CD4-positive, CD25-positive, alpha-beta regulatory T cell (primary cell): ENCODE measurements at places on chromosomes 1 and 21.

DNA sequence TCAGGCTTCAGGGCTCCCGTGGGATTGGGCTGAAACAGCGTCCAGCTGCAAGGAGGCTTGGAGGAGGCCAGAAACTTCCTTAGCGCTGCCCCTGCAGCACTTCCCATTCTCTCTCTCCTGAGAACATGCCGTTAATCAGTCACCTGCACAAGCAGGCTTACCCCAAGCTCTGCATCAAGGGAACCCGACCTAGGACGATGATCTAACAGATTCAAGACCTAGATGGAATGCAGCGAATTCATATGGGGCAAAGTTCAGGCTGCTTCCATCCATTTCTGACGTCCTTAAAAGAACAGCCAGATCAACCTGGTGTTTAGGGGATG lies 114.1 kb downstream of the ERG start:
- no peak for DNase-seq

- no peak for DNase-seq
Measured at GRCh38 chr21:19368944-19369343, 965.4 kb upstream of the TMPRSS15 start.

DNA sequence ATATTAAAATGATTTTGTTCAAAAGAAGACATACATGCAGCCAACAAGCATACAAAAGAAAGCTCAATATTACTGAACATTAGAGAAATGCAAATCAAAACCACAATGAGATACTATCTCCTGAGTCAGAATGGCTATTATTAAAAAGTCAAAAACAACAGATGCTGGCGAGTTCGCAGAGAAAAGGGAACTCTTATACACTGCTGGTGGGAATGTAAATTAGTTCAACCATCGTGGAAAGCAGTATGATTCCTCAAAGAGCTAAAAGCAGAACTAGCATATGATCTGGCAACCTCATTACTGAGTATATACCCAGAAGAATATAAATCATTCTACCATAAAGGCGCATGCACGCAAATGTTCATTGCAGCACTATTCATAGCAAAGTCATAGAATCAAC lies 126.0 kb upstream of the HMCN1 start:
- DNase-seq = no peak

DNA sequence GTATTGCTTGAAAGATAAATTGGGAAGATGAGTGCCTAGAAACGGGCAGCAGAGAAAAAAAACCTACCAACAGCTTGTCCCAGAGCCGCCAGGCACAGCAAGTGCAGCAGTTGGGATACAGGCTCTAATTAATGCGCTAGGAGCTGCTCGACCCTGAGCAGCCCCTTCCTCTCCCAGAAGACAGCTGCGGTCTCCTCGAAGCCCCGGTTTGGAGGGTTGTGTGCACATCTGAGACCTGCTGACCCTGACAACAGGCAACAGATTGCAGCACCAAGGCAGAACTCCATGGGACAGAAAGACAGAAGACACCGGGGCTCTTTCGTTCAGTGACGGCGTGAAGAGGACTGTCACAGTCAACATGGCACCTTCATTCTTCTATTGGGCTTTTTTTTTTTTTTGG lies 101.4 kb downstream of the TSEN15 start:
- no peak for DNase-seq

- DNase-seq = no peak
Measured at GRCh38 chr21:45864436-45864835, 117.1 kb upstream of the COL6A1 start.

DNA sequence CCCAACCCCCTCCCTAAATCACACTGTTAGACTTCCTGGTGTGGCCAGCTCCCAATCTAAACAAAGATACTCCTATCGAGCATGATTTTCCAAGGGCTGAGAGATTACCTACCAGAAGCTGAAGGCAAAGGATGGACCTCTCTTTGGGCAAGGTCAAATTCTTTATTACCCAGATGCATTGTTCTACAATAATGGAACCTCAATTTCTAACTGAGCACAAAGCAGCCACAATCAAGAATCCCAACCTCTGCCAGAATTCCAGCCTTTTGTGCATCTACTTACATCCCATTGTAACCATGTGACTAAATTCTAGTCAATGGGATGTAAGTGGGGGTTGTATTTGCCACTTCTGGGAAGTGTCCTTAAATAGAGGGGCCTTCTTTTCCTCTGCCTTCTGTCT lies 24.9 kb upstream of the VPS26C start:
- no peak for DNase-seq

- DNase-seq = no peak
Measured at GRCh38 chr1:226863446-226863845, 7.0 kb upstream of the PSEN2 start.

DNA sequence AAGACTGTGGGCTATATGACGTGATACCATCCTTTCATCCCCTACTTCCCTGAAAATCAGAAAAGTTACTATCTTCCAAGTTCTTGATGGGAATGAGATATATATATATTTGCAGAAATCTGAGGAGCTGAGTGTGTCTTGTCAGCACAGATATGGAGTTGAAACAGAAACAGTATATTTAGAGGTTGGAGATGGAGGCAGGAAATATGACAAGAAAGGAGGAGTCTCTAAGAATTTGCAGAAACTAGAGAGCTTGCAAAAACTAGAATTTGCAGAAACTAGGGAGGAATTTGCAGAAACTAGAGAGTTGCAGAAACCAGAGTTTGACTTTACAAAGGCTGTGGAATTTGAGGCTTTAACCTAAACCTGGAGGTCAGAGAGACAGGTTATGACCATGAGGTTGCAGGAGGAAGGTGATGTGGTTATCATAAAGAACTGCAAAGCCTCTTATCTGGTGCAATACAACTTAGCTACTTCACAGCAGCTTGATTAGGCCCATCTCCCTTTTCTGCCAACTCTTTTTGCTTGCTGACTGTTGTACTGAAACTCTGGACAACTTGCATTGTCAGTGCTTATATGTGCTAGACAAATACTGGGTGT lies 22.3 kb downstream of the XCL2 start:
- DNase-seq = peak; percentile 55

DNA sequence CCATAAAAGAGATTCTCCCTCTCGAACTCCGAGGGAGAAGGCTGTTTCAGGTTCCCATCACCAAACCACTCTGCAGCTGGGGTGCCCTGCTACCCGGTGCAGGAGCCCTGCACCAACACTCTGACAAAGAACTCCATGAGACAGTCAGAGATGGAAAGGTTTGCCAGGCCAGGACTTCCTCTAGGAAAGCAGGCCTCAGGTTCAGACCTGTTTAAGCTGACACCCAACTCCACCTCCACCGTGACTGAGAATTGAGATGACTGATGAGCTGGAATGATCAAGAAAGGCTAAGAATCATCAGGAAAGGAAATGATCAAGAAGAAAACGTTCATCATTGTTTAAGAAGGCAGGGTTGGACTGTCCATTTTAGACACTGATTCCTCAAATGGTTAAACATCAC lies 46.2 kb upstream of the KCNE1 start:
- no peak for DNase-seq

DNA sequence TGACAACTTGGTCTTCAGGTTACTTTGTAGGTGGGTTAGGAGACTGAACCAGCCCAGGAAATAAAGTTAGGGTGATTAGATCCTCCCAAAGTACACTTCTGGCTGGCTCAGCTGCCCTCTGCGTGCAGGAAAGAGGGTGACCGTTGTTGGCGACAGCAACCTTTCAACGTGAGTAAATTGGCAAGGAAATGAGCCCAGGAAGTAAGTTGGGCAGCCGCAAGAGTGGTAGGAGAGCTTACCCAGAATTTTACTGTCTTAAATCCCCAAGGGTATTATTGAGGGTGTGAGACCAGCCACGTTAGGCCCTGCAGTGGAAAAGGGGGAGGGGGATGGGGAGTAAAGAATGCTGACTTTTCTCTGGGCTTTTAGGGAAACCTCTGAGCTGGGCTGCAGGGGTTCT lies 1.6 kb downstream of the TENT5C start:
- peak; percentile 28 for DNase-seq

DNA sequence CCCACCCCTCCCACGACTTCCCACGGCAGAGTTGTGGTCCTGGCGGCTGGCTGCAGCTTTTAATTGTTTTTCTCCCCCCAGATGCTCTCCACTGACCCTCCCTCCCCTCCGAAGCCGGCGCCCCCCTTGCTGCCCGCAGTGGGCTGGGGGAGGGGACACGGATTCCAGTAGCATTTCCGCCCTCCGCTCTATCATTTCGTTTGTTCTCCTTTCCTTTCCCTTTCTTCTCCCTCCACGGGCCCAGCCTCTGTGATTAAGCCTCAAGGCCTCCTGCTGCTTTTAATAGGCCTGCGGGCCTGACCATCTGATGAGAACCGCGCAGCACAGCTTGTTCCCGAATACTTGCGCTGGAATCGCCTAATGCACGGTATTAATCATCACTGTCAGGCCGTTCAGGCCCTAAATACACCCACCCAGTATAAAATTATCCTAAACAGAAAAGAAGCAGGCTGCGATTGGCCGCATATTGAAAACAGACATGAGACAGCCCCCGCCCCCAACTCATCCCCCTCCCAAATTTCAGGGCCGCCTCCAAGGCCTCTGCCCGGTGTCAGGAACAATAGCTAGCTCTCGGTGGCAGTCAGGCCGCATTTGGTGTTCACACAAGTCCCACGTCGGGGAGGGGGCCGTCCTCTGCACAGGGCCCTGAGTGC lies 102.0 kb upstream of the ARHGEF16 start:
- no peak for DNase-seq

- DNase-seq = no peak
Measured at GRCh38 chr1:221834698-221835513, 93.0 kb upstream of the DUSP10 start.

GRCh38 chr1:243748227-243748626 lies 101.8 kb downstream of the AKT3 start:
- no peak for DNase-seq

DNA sequence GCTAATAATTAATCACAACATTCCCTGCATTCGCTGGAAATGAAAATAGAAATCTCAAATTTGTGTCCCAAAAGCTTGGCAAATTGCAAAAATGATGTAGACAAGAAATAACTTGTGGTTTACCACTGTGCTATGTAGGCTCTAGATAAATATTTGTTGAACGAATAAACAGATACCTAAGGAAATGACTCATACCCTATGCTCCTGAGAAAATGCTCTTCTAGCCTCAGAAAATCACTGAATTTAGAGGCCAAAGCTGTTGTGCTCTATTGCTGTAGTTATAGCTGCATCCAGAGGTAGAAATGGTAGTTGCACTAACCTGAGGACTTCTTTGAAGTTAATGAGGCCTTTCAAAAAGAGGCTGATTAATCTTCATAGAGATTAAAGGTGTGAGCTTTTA lies 142.0 kb upstream of the ZNHIT6 start:
- DNase-seq = no peak

DNA sequence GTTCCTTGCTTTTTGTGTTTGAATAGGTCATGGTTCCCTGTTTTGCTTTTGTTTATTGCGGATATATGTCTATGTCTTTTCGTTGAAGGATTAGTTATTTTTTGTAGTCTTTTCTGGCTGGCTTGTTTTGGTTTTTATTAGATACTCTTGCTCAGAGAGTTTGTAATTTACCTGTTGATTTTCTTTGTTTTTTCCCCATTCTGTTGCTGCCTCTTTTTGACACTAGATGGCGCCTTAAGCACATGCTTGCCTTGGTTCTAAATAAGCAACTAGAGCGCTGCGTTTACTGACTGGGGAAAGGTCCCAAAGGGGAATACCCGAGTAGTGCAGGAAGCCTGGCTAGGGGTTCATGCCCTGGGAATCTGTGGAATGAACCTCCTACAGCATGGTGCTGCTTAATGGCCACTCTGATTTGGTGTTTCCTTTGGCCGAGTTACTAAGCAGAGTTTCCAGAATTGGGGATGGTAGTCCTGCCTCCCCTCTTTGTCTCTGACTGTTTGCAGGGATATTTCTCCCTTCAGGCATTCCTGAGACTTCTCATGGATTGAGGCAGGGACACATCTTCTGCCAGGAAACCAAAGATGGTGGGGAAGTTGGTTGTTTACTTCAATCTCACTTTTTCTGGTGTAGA lies 143.2 kb downstream of the PTPRU start:
- DNase-seq = peak; percentile 37

DNA sequence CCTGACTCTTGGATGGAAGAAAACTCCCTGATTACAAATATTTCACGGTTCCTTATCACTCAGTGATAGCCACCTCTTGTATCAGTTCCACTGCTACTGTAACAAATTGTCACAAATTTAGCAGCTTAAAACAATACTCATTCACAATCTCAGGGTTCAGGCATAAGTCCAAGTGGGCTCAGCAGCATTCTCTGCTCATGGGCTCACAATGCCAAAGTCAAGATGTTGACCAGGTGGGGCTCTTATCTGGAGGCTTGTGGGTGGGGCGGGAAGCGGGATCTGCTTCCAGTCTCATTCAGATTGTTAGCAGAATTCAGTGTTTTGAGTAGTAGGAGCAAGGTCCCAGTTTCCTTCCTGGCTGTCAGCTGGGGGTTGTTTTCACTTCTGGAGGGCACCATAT lies 137.3 kb upstream of the FAM78B start:
- no peak for DNase-seq

GRCh38 chr1:169529068-169529642 lies 43.4 kb upstream of the SLC19A2 start:
- DNase-seq = no peak

DNA sequence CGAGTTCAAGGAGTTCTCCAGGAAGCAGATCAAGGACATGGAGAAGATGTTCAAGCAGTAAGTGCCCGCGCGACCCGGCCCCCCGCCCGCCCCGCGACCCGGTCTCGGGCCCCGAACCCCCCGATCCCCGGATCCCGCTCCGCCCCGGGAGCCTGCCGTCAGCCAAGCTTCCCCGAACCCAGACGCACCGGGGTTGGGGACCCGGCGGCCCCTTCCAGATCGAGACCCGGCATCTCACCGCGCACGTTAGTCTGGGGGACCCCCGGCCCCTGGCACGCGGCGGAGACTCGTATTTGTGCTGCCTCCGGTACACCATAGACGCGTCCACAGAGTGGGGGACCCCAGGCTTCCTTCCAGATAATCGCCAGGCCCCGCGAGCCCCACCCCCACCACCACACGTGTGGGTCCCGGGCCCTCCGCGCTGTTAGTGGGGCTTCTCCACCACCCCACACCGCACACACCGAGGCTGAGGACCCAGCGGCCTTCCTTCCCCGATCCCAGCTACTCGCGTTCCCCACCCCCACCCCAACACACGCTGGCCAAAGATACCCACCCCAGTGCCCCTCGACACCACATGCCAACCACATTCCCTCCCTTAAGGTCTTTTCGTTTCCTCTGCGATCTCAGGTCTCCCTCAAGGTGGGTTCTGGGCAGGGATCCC lies 665 bp downstream of the EFHD2 start:
- DNase-seq = no peak

- DNase-seq = peak; percentile 11
Measured at GRCh38 chr1:208189183-208189582, 55.0 kb downstream of the PLXNA2 start.

- DNase-seq = no peak
Measured at GRCh38 chr21:36700295-36700970, 1.5 kb downstream of the SIM2 start.

GRCh38 chr1:35539073-35539823 lies 18.0 kb downstream of the KIAA0319L start:
- peak; percentile 75 for DNase-seq
